CD4-positive, alpha-beta T cell (primary cell): ENCODE measurements at places on chromosomes 11 and 22. TPM values are rescaled to one million over a fixed set of nuclear protein-coding genes. Genes with fewer than 3 reads are reported as not detected.

CDC42EP1 gene
- total RNA-seq, result not detected

SCGB1A1 gene
- total RNA-seq, result not detected

GRCh38 chr11:73343076-73343873 lies 32.9 kb upstream of the RELT start:
- no peak overlapping the region for H3K4me3 ChIP-seq
- H3K27ac ChIP-seq, result no peak overlapping the region
- H3K4me1 ChIP-seq, result no peaks in the 10 kb centered on the region
- DNase-seq, result no peak
- no peaks in the 10 kb centered on the region for H3K36me3 ChIP-seq

GRCh38 chr11:88555018-88555828 lies 217.7 kb upstream of the CTSC start:
- H3K27ac ChIP-seq, result no peak overlapping the region
- H3K36me3 ChIP-seq, result no peaks in the 10 kb centered on the region
- no peak for DNase-seq
- no peaks in the 10 kb centered on the region for H3K27me3 ChIP-seq

GRCh38 chr11:117410861-117411710 lies 83.4 kb downstream of the CEP164 start:
- H3K4me1 ChIP-seq, result no peaks in the 10 kb centered on the region
- H3K27me3 ChIP-seq, result no peaks in the 10 kb centered on the region
- peaks cover 26% of the 10 kb centered on the region for H3K36me3 ChIP-seq
- H3K4me3 ChIP-seq, result no peak overlapping the region
- no peak overlapping the region for H3K27ac ChIP-seq

- H3K27me3 ChIP-seq, result no peaks in the 10 kb centered on the region
- DNase-seq, result no peak
- H3K36me3 ChIP-seq, result peaks cover 3% of the 10 kb centered on the region
- no peak overlapping the region for H3K27ac ChIP-seq
- H3K4me1 ChIP-seq, result peaks cover 55% of the 10 kb centered on the region
- H3K4me3 ChIP-seq, result no peak overlapping the region
These were observed 13.7 kb upstream of the UCP3 start for GRCh38 chr11:74022546-74022945.

- no peaks in the 10 kb centered on the region for H3K4me1 ChIP-seq
- no peak overlapping the region for H3K27ac ChIP-seq
- no peak for DNase-seq
- H3K4me3 ChIP-seq, result no peak overlapping the region
These were observed 17.1 kb downstream of the TTC12 start for GRCh38 chr11:113331441-113331840.

GRCh38 chr22:46081036-46081830 lies 69.1 kb upstream of the PPARA start:
- no peaks in the 10 kb centered on the region for H3K27me3 ChIP-seq
- peaks cover 4% of the 10 kb centered on the region for H3K4me1 ChIP-seq
- DNase-seq, result no peak
- no peak overlapping the region for H3K27ac ChIP-seq
- peaks cover 3% of the 10 kb centered on the region for H3K36me3 ChIP-seq
